ENCODE measurements at places on chromosomes 2 and 18.

- no peak for DNase-seq
Observed at GRCh38 chr2:120299561-120299960, 46.4 kb upstream of the INHBB start.

DNA sequence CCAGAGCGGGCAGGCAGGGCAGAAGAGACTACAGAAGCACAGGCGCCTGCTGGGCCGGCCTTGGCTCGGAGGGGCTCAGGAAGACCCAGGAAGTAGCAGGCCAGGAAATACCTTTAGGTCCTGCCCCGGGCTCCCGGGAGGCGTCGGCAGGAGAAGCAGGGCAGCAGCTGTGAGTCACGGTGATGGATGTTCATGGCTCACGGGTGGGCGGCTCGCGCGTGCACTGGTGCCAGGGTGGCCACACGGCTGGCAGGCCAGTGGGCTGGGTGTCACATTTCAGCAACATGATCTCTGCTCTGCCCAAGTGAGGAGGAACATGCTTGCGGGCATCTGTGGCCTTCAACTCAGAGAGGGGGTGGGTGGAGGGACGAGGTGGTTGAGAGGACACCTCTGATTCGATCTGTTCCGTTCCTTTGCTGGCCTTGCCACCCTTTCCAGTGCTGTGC lies 139.3 kb downstream of the KLHL29 start:
- no peak for DNase-seq

GRCh38 chr2:23698721-23699579 lies 228.0 kb downstream of the ATAD2B start:
- no peak for DNase-seq

- no peak for DNase-seq
Observed at GRCh38 chr18:24974431-24974830, 377.5 kb downstream of the ZNF521 start.

DNA sequence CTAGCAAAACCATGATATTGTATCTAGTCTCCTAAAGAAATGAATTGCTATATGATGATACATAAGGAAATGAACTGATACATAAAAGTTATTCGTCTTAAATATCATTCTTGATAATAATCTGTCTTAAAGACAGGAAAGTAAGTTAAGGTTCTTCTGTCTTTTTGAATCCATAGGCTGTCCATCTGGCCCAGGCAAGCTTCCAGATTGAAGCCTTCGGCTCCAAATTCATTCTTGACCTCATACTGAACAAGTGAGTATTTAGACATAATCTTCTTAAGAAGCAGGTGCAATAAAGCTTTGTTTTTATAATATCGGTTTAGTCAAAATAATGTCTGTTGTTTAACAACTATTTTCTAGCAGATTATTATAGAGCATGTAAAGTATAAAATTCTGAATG lies 37.7 kb downstream of the ADAM23 start:
- no peak for DNase-seq

DNA sequence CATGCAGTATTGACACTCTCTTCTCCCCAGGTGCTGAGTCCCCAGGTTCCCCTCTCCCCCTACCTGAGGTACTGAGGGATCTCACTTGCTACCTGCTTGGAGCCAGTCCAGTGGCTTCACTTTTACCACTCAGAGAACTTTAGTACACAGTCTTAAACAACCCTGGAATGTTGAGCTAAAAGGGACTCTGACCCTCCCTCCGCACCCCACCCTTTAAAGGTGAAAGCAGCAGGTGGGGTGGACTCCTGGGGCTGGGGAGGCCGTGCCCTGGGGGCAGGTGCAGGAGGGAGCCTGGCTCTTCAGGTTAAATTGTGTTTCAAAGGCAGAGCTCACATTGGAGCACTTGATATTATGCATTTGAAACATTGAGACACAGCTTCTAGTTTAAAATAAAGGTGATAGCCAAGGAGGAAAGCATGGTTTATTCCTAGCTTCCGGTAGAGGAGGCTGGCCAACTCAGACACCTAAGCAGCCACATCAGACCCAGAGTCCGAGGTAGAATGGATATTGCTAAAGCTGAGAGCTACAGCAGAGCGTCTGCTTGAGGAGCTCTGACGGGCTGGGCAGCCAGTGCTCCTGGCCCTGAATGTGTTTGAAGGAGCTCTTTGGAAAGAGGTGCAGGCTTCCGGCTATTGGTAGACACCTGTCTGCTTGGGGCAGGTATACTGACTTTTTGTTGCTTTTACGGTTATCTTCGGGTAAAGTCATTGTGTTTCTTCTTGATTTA lies 196.4 kb downstream of the AGAP1 start:
- DNase-seq = no peak

DNA sequence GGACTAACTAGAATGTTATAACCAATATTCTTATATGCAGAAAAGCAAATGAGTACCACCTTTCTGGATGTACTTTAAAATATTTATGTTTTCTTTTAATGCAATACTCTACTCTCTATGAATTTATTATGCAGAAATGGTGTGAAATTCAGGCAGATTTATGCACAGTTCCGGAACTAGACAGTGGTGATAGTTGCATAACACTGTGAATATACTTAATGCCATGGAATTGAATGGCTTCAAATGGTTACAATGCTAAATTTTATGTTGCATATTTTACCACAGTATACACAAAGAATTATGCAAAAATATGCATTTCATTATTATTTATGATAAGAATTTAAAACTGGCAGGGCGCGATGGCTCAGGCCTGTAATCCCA lies 287.8 kb upstream of the FN1 start:
- DNase-seq = no peak

DNA sequence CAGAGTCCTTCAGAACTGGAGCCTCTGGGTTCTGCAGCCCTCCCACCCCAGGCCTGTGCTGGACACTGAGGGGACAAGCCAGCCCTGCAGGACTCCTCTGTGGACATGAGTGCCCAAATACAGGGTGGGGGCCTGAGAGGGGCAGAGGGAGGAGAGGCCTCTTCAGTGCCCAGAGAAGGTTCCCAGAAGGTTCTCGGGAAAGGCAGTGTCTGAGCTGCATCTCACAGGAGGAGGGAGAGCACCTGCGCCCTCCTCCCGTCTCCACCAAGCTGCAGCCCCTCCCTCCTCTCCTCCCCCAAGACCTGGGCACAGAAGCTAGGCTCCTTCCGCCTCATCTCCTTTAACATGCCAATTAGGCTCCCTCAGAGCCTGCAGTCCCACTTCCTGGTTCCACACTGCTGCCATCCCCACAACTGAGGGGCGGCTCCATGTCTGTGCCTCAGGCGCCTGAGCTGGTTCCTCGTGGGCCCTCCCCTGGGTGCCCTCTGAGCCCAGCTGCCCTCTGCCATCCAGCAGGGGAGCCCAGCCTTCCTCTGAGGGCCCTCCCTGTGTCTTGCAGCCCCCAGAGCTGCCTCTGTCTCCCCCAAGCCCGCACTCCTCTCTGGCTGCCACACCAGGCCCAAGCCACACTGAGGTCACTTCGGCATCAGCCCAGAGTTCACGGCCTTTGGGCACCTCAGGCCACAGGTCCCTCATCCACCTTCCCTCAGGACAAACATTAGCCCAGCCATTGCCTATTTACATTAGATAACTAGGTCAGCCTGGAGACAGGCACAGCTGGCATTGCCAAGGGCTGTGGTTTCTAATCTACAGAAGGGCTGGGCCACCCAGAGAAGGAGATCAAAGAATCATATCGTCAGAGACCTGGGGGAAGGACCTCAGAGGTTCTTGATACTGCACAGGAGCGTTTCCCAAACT lies 28.9 kb downstream of the KCNK3 start:
- no peak for DNase-seq

- no peak for DNase-seq
Observed at GRCh38 chr2:191954451-191954850, 107.6 kb upstream of the CAVIN2 start.

Data from CD4-positive, alpha-beta memory T cell (primary cell).